ENCODE measurements at places on chromosomes 1 and 21. TPM values are rescaled to one million over a fixed set of nuclear protein-coding genes. Genes with fewer than 3 reads are reported as not detected.

The OR2T35 gene
- not detected for total RNA-seq

The ZNF648 gene
- not detected for total RNA-seq

The NOS1AP gene
- not detected for total RNA-seq

The ERI3 gene
- 30.9 TPM for total RNA-seq

The LCE1E gene
- not detected for total RNA-seq

The AVPR1B gene
- not detected for total RNA-seq

The ALX3 gene
- not detected for total RNA-seq

The NPPB gene
- not detected for total RNA-seq

The GPR25 gene
- total RNA-seq, result not detected

The TTC22 gene
- 11.0 TPM for total RNA-seq

The UBL4B gene
- not detected for total RNA-seq

The C1orf53 gene
- 0.39 TPM for total RNA-seq

The TMEM269 gene
- 0.32 TPM for total RNA-seq

The PDE9A gene
- 13.4 TPM for total RNA-seq
